ENCODE measurements at places on chromosomes 5 and 9. TPM values are rescaled to one million over a fixed set of nuclear protein-coding genes. Genes with fewer than 3 reads are reported as not detected.

DNA sequence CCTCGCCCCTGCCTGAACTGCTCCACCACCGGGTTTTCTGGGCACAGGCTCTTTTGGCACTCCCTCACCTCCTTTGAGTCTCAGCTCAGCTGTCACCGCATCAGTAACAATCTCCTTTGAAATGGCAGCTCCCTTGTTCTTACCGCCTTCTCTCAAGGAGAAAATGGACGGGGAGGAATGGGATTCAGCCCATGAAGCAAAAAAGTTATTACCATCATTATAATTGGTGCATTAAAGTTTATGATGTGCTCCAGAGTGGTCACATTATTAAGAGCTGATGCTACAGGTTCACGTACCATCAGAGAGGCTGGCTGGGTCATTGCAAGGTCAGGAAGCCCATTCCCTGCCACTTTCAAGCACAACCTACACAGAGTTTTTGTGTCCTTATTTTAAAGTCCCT is 344.7 kb downstream of the AGTPBP1 start:
- H3K27me3 ChIP-seq, result peaks cover 11% of the 10 kb centered on the region
- no peaks in the 10 kb centered on the region for H3K36me3 ChIP-seq
- H3K4me1 ChIP-seq, result peaks cover 12% of the 10 kb centered on the region
- no peak for DNase-seq
- H3K4me3 ChIP-seq, result no peak overlapping the region

- H3K4me1 ChIP-seq, result peaks cover 45% of the 10 kb centered on the region
- peak overlapping the region; percentile 89 for H3K4me3 ChIP-seq
- H3K36me3 ChIP-seq, result peaks cover 15% of the 10 kb centered on the region
- peak overlapping the region; percentile 82 for H3K27ac ChIP-seq
- DNase-seq, result no peak
Measured at GRCh38 chr5:56816546-56817081, 1.3 kb downstream of the MAP3K1 start.

DNA sequence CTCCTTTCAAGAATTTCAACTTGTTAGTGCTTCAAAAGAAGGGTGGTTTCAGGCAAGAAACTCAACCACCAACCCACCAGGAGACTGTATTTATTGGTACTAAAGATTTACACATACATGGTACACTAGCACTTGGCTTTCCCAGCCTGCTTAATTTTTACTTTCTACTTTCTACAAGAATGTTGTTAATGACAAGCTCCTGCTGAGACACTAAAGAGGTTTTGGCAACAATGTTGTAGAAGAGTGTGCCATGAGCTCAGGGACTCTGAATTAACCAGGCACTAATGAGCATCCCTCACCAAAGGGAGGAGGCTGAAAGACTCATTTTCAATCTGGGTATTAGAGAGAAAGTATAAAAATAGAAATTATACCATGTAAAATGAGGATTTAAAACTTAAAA is 195.0 kb downstream of the KIAA0825 start:
- no peak for DNase-seq
- no peaks in the 10 kb centered on the region for H3K4me1 ChIP-seq
- H3K4me3 ChIP-seq, result no peak overlapping the region
- H3K27ac ChIP-seq, result no peak overlapping the region
- no peaks in the 10 kb centered on the region for H3K36me3 ChIP-seq
- no peaks in the 10 kb centered on the region for H3K27me3 ChIP-seq

- no peaks in the 10 kb centered on the region for H3K27me3 ChIP-seq
- peaks cover 7% of the 10 kb centered on the region for H3K4me1 ChIP-seq
- peaks cover under 1% of the 10 kb centered on the region for H3K36me3 ChIP-seq
- no peak overlapping the region for H3K27ac ChIP-seq
- no peak overlapping the region for H3K4me3 ChIP-seq
- no peak for DNase-seq
Measured at GRCh38 chr9:91089405-91090129, 272.2 kb downstream of the AUH start.

GRCh38 chr9:34985311-34985899 is 4.1 kb upstream of the DNAJB5 start:
- H3K4me3 ChIP-seq, result peak overlapping the region; percentile 62
- no peaks in the 10 kb centered on the region for H3K36me3 ChIP-seq
- peaks cover 27% of the 10 kb centered on the region for H3K27me3 ChIP-seq

DNA sequence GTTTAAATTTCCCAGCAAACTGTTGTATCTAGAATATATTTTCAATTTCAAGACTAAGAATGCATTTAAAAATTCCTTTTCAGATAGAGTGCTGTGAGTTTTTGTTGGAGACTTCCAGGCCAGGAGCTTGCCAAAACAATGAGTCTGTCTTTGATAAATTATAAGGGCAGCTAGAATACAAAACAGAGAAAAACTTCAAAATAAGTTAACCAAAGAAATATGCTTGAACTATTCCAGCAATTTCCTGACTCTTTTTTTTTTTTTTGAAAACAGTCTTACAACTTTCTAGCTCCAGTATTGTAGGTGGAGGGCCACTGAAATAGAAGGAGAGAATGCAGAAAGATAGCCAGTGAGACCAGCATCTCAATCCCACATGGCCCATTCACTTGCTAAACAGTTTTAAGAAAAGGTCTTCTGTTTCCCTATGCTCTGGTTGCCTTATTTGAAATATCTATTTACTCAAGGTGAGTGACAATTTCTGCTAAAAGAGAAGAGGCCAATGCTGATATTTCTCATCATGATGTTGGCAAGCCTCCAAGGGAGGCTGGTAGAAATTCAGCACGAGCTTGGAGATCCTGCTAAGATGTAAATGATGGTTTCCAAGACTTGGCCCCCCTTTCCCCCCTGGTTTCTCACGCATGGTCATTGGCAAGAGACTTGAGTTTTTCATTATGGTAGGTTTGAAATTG is 103.2 kb downstream of the USP20 start:
- H3K4me3 ChIP-seq, result no peak overlapping the region
- DNase-seq, result no peak
- peak overlapping the region; percentile 48 for H3K27ac ChIP-seq
- H3K36me3 ChIP-seq, result peaks cover 17% of the 10 kb centered on the region
- H3K27me3 ChIP-seq, result no peaks in the 10 kb centered on the region
- H3K4me1 ChIP-seq, result peaks cover 20% of the 10 kb centered on the region

DNA sequence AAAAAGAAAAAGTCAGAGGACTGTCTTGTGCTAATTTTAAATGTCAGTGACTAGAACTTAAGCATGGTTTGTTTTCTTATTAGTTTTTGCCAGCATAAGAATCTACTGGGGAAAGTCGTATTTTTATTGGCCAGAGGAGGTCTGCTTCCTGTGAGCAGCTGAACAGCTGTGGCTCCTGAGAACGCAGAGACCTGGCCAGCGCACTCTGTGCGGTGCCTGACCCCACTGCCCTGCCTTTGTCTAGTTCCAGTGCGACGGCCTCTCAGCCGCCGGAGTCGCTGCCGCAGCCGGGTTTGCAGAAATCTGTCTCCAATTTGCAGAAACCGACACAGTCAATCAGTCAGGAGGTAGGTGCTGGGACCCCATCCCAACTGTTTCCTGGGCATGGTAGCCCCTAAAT is 42.5 kb downstream of the PRRC2B start:
- peaks cover 12% of the 10 kb centered on the region for H3K4me1 ChIP-seq
- H3K4me3 ChIP-seq, result no peak overlapping the region
- peaks cover 39% of the 10 kb centered on the region for H3K36me3 ChIP-seq
- DNase-seq, result no peak

PCDHA13 gene
- 5.1 TPM for total RNA-seq

- peak overlapping the region; percentile 91 for H3K27ac ChIP-seq
- peaks cover 12% of the 10 kb centered on the region for H3K4me1 ChIP-seq
Measured at GRCh38 chr9:97039514-97039860, 545 bp upstream of the CTSV start.

DNA sequence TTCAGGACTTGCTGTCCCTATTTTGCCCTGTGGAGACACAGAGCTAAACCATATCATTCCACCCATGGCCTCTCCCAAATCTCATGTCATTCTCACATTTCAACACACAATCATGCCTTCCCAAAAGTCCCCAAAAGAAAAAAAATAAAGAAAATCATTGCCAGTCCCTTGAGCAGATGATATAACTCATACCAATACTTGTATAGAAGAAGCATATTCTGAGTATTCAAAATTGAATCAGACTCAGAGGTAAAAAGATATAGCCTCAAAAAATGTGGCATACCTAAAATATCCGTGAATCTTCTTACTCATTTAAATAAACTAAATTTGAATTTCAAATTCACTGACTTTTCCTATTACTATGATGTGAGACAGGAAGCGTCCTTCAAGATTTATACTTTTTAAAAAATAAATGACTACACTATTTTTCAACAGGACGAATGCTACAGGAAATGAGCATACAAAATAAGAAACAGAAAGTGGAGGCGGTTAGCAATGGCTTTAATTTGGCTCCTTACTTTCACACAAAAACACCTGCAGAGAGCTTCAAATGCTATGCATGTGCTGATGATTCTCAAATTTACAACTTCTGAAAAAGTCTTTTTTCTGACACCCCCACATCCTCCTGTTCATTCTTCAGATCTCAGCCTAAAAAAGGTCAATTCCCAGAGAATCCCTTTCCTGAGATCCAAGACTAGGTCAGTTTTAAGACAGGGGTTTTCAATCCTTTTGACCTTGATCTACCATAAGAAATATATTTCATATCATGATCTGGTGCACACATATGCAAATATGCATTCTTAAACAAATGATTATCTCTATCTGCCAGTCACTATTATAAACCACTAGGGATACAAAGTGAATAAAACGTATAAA is 39.6 kb upstream of the DMXL1 start:
- no peak overlapping the region for H3K4me3 ChIP-seq
- DNase-seq, result no peak
- no peaks in the 10 kb centered on the region for H3K4me1 ChIP-seq

- DNase-seq, result no peak
- H3K27me3 ChIP-seq, result no peaks in the 10 kb centered on the region
- H3K27ac ChIP-seq, result no peak overlapping the region
- no peak overlapping the region for H3K4me3 ChIP-seq
Measured at GRCh38 chr9:27940535-27940934, 367.3 kb upstream of the C9orf72 start.

- no peak overlapping the region for H3K4me3 ChIP-seq
- DNase-seq, result no peak
- no peaks in the 10 kb centered on the region for H3K36me3 ChIP-seq
- no peak overlapping the region for H3K27ac ChIP-seq
Measured at GRCh38 chr5:5787373-5787772, 364.9 kb downstream of the ICE1 start.

SAXO1 gene
- total RNA-seq, result 0.48 TPM

DNA sequence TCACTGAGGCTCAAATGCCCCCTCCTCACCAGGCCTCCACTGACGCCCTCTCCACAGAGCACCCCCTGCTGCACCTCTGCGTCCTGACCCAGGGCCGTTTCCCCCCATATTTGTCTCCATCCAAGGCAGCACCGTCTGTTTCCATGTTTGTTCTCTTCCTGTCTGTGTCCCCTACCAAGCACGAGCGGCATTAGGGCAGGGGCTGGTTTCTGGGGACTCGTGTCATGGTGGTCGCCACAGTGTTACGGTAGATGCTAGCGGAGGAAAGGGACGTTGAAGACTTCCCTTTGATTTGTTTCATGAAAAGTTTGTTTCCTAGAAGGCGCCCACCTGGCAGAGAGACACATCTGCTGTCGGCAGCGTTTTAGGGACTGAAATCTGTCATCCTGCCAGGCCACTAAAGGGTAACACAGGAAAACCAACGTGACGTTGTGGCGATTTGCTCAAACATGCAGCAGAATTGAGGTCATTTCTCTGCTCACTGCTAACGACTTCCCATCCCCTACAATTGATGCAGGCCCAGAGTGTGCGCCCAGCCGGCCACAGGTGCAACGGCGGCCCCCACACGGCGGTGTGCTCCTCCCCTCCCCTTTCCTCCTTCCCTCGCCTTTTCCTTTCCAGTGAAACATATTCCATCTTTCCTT is 79.3 kb upstream of the IRX4 start:
- no peak for DNase-seq
- no peaks in the 10 kb centered on the region for H3K36me3 ChIP-seq
- peaks cover 25% of the 10 kb centered on the region for H3K27me3 ChIP-seq
- H3K4me1 ChIP-seq, result no peaks in the 10 kb centered on the region

SLC24A2 gene
- 0.12 TPM for total RNA-seq

KYAT1 gene
- 11.5 TPM for total RNA-seq

- H3K4me3 ChIP-seq, result no peak overlapping the region
- H3K27ac ChIP-seq, result no peak overlapping the region
- no peak for DNase-seq
Measured at GRCh38 chr5:151643388-151643787, 43.3 kb downstream of the SPARC start.

DNA sequence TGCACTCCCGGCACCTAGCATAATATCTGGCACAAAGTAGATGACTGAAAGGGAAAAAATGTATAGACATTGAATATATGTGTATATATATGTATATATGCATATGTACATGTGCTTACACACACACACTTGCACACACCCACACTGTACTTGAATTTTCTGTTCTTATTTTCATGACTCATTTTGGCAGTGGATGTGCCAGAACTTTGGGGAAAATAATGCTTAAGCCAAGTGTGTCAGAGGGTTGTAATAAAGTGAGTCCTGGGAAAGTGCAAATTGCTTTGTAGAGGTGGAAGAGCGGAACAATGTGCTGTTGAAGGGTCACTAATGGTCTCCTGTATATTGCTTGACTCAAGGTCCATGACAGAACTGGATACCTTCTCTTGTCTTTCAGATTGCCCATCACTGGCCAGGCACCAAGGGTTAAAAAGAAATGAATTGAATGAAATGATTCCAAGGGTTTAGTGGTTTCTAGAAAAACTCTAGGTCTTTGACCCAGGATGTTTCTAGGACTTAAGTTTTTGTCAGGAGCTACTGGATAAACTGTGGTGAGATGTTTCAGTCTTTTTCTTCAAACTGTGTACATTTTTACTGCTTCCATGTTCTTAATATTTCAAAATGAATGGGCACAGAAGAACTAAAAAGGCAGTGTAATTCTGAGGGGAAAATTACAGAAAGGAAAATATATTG is 129.9 kb upstream of the MOCS2 start:
- no peaks in the 10 kb centered on the region for H3K4me1 ChIP-seq
- H3K27me3 ChIP-seq, result no peaks in the 10 kb centered on the region
- no peak overlapping the region for H3K27ac ChIP-seq
- no peak for DNase-seq
- no peaks in the 10 kb centered on the region for H3K36me3 ChIP-seq
- H3K4me3 ChIP-seq, result no peak overlapping the region

GRCh38 chr5:123359454-123360200 is 63.6 kb downstream of the CEP120 start:
- H3K27me3 ChIP-seq, result no peaks in the 10 kb centered on the region
- H3K36me3 ChIP-seq, result peaks cover 31% of the 10 kb centered on the region
- DNase-seq, result no peak
- no peak overlapping the region for H3K27ac ChIP-seq

DNA sequence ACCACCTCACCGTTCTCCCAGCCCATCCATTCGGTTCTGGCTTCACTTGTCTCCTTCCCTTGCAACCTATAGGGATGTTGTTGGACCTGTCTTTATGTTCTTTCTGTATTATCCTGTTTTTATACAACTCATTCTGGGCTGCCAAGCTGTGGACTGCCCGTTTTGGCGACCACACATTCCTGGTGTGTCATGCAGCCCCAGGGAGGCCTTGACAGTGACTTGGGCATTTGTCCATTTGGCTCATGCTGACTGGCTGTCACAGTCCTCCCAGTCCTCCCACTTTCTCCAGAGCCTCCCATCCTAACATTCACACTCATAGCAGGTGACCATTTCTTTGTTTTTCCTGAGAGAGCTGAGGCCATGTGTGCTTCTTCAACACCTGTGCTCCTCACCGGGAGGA is 136.4 kb downstream of the SLF1 start:
- no peak for DNase-seq
- no peaks in the 10 kb centered on the region for H3K36me3 ChIP-seq
- no peaks in the 10 kb centered on the region for H3K27me3 ChIP-seq
- no peak overlapping the region for H3K4me3 ChIP-seq

GNA14 gene
- 1.4 TPM for total RNA-seq

LRRC19 gene
- total RNA-seq, result 0.29 TPM

- DNase-seq, result no peak
- no peak overlapping the region for H3K27ac ChIP-seq
- no peak overlapping the region for H3K4me3 ChIP-seq
- no peaks in the 10 kb centered on the region for H3K27me3 ChIP-seq
Measured at GRCh38 chr5:55865831-55866230, 14.7 kb downstream of the IL31RA start.

FAM153A gene
- 0.52 TPM for total RNA-seq
